Activated naive CD8-positive, alpha-beta T cell treated with anti-CD3 and anti-CD28 coated beads, Interleukin-2, amount 10 ng/mL, durations not matched to agents 7 days and 5 days (primary cell): ENCODE measurements at places on chromosomes 3 and 15.

- DNase-seq, result no peak
These were observed 2.8 kb upstream of the CAND2 start for GRCh38 chr3:12793701-12794100.

DNA sequence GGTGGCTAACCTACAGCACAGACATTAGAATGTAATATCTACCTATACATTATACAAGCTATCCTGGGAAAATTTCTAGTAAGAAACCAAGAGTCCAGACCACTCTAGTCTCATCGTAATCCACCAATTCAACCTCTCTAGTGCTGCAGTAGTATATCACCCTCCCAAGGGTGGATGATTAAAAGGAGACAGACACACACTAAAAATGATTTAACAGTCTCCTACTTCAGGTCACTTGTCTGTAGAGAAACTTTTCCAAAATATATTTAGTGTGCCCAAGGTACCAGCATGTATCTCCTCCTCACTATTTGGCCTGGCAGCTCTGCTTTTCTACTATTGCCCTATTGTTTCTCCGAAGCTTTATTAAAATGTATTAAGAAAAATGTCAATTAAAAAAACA, 45.0 kb downstream of the ZBTB20 start:
- DNase-seq, result no peak

GRCh38 chr15:50880651-50881114, 27.8 kb upstream of the AP4E1 start:
- no peak for DNase-seq

- no peak for DNase-seq
These were observed 16.5 kb upstream of the FAM3D start for GRCh38 chr3:58683001-58683458.

DNA sequence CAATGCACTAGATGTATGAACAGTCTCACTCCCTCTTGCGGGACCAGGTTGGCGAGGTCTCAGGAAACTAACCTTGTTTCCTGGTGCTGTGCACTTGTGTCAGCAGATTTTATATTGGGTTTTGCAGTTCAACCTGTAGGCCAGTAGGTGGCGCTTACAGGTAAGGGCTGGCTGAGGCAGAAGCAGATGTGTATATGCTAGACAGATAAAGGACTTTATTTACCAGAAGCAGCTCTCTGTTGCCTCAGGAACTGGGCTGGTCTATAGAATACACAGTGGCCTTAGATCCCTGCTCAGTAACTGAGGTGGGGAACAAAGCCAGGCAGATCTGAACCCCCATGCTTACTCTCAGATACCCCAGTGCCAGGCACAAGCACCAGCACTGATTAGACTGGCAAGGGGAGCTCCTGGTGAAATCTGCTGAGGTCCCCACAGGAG, 296.8 kb downstream of the DOCK3 start:
- peak; percentile 37 for DNase-seq

- DNase-seq, result no peak
These were observed 607 bp downstream of the LCTL start for GRCh38 chr15:66565141-66565641.

- no peak for DNase-seq
These were observed 62.7 kb downstream of the EEFSEC start for GRCh38 chr3:128215800-128216495.

DNA sequence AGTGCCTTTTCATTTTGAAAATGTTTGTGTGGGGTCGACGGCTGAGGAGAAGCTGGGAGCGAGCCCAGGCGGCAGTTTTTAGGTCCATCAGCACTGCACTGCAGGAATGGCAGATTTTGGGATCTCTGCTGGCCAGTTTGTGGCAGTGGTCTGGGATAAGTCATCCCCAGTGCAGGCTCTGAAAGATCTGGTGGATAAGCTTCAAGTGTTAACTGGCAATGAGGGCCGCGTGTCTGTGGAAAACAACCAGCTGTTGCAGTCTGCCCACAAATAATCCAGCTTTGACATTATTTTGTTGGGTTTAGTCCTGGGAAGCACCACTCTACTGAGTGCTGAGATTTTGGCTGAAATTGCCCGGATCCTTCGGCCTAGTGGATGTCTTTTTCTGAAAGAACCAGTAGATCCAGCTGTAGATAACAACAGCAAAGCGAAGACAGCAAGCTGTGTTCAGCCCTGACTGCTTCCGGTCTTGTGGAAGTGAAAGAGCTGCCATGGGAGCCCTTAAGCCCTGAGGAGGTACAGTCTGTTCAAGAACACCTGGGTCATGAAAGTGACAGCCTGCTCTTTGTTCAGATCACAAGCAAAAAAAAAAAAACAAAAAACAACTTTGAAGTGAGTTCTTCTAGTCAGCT, 13.1 kb upstream of the ANP32A start:
- DNase-seq, result no peak

DNA sequence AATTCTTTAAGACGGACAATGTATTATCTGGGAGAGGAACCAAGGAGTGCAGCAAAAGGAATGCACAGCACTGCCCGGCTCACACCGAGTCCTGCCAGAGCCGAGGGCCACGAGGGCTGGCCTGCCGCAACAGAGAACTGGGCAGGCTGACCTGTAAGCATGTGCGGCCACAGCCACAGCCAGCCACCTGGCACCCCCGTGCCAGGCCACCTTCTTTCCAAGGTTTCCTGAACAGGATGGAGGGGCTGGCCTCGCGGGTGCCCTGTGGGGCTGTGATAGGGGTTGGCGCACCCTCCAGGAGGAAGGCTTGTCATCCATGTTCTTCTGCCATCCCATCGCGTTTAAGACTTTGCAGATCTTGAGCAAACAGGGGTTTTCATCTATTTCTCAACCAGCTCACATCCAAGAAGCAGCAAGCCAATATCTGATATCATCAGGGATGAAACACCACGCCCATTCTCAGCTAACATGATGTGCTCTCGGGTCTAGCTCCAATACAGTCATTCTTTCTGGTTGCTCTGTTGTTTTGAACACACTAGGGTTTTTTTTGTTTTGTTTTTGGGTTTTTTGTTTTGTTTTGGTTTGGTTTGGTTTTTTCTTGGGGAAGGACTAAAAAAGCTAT, 10.2 kb downstream of the CA12 start:
- no peak for DNase-seq

- no peak for DNase-seq
These were observed 46.5 kb upstream of the PDE8A start for GRCh38 chr15:84934942-84935729.

GRCh38 chr15:68821841-68822381, 1.2 kb upstream of the ANP32A start:
- no peak for DNase-seq

DNA sequence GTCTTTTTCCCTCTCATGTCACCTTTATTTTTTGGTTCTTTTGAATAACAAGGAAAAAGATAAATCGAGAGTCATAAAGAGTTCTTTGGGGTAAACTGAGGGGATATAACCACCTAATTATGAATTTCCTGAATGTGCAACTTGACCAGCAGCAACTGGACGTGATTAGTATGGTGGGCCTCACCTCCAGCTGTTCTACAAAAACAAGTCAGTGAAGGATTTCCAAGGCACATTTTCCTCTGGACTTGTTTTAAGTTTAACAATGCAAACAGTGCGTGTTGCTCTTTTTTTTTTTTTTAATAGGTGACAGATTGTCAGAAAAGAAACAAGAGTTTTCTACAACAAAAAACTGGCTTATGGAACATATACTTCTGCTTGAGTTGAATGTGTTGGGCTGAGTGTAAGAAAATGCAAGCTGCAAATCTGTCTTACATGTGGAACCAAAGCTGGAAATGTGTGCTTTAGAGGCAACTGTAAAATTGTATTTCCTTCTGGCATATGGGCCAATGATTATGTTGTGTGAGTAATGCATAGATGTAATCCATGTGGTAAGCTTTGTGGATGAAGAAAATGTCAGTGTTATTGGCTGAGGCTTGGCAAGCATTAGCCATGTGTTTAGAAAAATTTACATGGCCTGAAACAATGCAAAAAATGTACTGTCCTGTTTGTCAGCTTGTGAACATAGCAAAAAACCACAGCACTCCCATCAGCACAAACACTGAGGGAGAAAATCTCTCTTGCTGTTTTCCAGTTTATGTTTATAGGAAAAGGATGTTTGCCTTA, 44.5 kb upstream of the FNDC3B start:
- DNase-seq, result no peak

GRCh38 chr3:23882487-23882918, 34.3 kb downstream of the NKIRAS1 start:
- no peak for DNase-seq

- no peak for DNase-seq
These were observed 37.2 kb downstream of the TRIM42 start for GRCh38 chr3:140715035-140715434.

GRCh38 chr3:132352556-132353143, 35.4 kb downstream of the ACP3 start:
- DNase-seq, result peak; percentile 31

DNA sequence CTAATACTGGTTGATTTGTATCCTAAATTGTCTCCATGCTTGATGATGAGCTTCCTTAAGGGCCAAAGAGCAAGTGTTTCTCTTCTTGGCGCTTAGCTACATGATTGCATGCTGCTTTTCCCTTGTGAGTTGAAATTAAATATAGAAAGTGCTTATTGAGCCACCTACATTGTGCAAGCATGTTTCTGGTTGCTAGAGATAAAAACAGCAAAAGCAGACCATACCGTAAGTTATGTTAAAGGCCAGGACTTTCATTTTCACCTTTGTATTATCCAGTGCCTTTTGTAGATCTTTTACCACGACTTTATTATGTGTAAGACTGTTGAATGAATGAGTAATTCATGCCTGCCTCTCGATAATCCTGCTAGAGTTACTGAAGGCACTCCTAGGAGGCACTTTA, 41.9 kb upstream of the CCNB2 start:
- DNase-seq, result no peak

- no peak for DNase-seq
These were observed 148.9 kb upstream of the TBC1D5 start for GRCh38 chr3:17891139-17891856.

- peak; percentile 57 for DNase-seq
These were observed 898 bp downstream of the SMAD3 start for GRCh38 chr15:67066041-67066958.

DNA sequence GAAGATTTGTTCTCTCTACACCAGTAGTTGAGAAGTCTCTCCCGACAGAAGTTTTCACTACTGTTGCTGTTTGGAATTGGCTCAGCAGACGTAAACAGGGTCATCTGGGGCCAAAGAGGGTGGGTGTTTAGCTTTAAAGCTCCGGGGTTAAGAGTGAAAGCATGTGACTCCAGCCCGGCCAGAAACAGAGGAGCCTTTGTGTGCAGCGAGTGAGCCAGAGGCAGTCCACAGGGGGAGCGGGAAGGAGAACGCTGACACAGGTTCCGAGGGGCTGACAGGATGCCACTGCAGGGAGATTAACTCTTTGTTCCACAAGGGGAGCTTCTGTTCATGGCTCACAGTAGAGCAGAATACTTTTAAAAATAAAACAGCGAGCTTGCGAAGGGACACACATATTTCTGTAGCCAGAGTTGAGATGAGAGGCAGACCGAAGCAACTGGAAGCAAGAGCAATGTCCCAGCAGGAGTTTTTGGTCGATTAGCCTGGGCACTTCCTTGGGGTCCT, 26.9 kb downstream of the BMF start:
- no peak for DNase-seq

GRCh38 chr3:135792858-135793475, 172.6 kb upstream of the PPP2R3A start:
- DNase-seq, result no peak

DNA sequence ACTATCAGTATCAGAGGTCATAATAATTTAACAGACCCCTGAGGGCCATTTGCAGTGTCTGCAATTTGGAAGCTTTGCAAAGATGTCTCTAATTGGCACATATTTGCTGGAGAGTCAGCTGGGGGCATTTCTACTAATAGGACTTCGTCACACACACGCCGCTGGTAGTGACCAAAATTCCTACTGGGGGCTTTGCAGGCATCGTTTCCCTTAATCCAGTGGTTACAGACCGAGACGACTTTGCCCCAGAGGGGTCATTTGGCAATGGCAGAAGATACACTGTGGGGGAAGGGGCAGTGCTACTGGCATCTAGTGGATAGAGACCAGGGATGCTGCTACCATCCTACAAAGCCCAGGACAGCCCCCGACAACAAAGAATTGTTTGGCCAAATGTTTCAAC, 151.0 kb upstream of the LRTM1 start:
- DNase-seq, result no peak

GRCh38 chr3:178602856-178603255, 66.6 kb downstream of the KCNMB2 start:
- no peak for DNase-seq

GRCh38 chr3:126424751-126425150, 30.0 kb downstream of the CFAP100 start:
- no peak for DNase-seq

GRCh38 chr3:145013931-145014330, 1042.3 kb downstream of the DIPK2A start:
- no peak for DNase-seq

DNA sequence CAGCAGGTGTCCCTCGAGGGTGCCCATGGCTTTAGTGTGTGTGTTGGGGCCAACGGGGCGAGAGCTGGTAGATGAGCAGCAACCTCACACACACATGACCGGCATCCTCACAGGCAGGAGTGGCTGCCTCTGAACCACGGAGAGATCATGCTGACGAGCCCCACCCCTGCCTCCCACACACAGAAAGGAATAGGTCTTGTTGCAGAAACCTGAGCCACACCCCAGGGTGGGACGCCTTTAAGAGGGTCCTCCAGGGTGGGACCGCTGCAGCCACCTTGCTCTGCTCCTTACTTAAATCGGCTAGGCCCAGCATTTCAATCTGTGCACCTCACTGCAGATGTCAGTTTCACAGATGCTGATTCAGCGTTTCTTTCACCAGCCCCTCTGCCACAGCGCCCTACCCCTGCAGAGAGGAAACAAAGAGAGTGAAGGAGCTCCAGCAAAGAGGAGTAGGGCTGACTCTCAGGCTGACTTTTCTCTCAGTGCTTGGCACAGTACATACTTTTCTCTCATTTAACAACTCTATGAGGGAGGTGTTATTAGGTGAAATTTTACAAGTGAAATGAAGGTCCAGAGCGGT, 61.2 kb upstream of the EPHB3 start:
- DNase-seq, result no peak

DNA sequence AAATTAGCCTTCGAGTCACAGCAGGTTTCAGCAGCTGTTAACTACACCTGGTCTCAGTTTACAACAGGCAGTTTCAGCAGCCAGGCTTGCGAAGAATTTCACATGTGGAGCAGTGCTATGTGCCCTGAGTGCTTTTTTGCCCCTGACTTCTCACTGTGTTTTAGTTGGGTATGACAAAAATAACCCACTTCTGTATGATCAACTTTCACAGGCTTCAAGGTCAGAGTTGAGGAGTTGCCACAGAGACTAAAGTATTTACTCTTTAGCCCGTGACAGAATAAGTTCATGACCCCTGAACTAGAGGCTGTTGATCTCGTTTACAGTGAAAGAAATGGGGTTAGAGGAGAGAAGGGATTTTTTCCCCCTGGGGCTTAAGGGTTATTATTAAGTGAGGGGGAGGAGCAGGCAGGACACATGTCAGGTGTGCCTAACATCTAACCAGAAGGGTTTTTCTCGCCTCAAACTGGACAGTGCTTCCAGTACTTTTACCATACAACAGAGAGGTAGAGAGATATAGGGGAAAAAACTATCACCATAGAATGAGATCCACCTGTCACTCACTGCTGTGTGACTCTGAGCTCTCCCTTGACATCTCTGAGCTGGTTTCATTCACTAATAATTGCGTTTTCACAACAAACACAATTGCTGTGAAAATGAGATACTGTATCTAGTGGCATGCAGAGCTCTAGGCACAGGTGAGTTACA, 14.0 kb upstream of the TOPBP1 start:
- DNase-seq, result no peak
